ENCODE measurements at places on chromosomes 6 and 20. TPM values are rescaled to one million over a fixed set of nuclear protein-coding genes. Genes with fewer than 3 reads are reported as not detected.
A peak's percentile ranks its signal among the peaks of the same experiment; 100 is the strongest.

GRCh38 chr6:161200610-161201370, 73.1 kb downstream of the AGPAT4 start:
- peak; percentile 75 for DNase-seq

- no peak for DNase-seq
Observed at GRCh38 chr6:20447581-20448132, 46.0 kb downstream of the E2F3 start.

DNA sequence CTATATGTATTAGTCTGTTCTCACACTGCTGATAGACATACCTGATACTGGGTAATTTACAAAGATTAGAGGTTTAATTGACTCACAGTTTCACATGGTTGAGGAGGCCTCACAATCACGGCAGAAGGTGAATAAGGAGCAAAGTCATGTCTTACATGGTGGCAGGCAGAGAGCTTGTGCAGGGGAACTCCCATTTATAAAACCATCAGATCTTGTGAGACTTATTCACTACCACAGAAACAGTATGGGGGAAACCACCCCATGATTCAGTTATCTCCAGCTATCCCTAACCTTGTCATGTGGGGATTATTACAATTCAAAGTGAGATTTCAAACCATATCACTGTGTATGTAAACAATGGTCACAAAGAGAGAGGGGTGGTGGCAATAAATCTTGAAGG, 6.6 kb downstream of the CST8 start:
- DNase-seq, result no peak

RSPO3 gene
- not detected for total RNA-seq

LCA5 gene
- 2.2 TPM for total RNA-seq

DNA sequence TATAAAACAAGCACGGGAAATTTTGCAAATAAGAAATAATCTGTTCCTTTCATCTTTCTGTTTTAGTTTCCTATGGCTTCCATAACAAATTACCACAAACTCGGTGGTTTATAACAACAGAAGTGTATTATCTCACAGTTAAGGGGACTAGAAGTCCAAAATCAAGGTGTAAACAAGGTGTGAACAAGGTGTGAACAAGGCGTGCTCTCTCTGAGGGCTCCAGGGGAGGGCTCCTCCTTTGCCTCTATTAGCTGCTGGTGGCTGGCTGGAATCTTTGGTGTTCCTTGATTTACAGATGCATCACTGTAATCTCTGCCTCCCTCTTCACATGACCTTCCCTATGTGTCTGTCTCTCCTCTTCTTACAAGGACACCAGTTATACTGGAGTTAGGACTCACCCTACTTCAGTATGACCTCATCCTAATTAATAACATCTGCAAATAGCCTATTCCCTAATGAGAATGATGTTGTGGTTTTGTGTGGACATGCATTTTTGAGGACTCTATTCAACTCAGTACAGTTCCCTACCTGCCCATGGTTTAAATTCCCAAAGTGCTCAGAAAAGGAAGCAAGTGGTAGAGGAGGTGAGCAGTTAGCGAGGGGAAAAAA, 17.5 kb upstream of the BMP5 start:
- no peak for DNase-seq

GRCh38 chr6:168042426-168043192, 36.4 kb downstream of the FRMD1 start:
- DNase-seq, result no peak

DNA sequence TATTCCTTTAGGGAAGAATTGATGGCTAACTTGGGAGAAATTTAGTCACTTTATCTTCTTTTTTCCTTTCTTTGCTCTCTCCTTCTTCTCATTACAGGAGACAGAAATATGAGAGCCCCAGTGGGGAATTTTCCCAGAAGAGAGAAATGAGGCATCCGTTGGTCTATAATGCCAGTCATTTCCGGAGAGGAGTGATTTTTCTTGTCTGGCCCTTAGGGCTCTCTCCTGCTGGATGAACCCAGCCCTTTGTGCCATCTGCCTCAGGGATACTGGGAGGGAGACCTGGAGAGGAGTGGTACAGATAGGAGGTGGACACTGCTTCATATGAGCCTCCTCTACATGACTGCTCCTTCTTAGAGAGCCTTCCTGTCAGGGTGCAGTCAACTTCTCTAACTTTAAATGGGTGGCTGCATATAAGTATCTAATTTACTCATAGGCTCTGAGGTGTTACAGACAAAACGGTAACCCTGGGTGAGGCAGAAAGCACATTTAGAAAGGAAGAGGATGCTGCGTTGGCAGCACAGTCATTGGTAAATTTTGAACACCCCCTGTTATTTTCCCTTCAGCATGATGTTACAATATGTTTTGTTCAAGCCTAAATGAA, 21.9 kb downstream of the RIMS1 start:
- no peak for DNase-seq

GRCh38 chr6:127022302-127022701, 96.2 kb upstream of the RSPO3 start:
- no peak for DNase-seq

- DNase-seq, result no peak
Observed at GRCh38 chr6:15504040-15504495, 158.8 kb downstream of the DTNBP1 start.

DNA sequence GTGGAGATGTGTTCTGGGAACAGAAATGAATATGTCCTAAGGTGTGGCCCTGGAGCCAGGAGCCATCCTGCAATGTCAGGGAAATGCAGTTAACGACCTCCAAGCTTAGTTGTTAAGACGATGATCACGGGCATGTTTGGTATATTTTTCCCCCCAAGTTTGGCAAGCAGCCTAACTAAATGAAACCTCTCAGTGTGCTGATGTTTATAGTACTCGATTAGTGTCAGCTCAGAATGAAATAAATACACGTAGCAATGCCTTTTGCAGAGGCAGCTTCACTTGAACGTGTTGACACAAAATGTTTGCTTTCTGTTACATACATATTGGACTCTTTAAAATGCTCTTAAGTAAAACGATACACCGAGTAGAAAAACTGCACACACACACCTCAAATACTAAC, 76.2 kb upstream of the OLIG3 start:
- no peak for DNase-seq

GRCh38 chr6:7673063-7673536, 52.8 kb upstream of the BMP6 start:
- peak; percentile 64 for DNase-seq

- DNase-seq, result no peak
Observed at GRCh38 chr20:10646886-10647420, 26.8 kb downstream of the JAG1 start.

DNA sequence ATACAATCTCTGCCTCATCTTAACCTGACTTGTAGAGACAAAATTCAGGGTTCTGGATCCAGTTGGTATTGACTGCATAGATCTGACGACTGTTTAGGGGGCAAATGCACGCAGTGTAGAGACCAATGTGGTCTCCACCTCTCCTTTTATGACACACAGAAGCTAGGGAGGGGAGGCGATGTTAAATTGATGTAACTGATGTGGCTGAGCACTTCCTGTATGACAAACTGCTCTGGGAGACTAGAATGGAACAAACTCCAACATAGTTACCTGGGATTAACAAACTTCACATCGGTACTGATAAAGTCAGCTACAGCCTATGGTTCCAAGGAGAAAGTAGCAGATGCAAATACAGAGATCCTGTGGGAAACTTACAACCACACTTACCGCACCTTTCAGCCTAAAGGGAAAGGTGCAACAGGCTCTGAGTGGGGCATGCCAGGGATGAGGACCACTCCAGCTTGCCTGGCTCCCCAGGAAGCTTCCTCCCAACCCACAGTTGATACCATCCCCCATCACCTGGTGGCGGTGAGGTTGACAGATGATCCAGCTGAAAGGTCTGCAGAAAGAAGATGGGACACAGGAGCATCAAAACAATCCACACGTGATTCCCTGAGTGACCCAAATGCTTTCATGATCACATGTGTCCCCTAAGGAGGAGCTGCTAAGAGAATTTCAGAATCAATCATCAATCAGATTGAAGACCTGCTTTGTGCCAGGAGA, 60.6 kb upstream of the MRPS10 start:
- no peak for DNase-seq

GUCA1A gene
- total RNA-seq, result not detected

STMND1 gene
- not detected for total RNA-seq

CCN2 gene
- 0.40 TPM for total RNA-seq

DNA sequence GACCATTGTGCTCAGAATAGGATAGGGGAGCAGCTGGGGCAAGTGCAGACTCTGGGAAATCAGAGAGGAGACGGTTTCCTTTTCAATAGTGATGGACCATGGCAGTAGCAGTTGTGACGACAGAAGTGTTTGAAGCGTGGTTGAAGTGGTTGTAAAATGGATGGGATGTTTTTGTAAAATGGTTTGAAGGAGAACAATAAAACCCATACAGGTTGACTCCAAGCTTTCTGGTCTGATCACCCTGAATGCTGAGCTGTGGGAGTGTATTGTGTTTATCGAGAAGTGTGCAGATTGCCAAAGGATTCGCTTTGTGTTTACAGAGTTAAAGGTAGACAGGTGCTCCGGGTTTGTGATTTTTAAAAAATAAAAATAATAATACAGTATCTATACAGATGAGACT, 255.2 kb upstream of the SULF2 start:
- DNase-seq, result no peak

GPR6 gene
- not detected for total RNA-seq

DNA sequence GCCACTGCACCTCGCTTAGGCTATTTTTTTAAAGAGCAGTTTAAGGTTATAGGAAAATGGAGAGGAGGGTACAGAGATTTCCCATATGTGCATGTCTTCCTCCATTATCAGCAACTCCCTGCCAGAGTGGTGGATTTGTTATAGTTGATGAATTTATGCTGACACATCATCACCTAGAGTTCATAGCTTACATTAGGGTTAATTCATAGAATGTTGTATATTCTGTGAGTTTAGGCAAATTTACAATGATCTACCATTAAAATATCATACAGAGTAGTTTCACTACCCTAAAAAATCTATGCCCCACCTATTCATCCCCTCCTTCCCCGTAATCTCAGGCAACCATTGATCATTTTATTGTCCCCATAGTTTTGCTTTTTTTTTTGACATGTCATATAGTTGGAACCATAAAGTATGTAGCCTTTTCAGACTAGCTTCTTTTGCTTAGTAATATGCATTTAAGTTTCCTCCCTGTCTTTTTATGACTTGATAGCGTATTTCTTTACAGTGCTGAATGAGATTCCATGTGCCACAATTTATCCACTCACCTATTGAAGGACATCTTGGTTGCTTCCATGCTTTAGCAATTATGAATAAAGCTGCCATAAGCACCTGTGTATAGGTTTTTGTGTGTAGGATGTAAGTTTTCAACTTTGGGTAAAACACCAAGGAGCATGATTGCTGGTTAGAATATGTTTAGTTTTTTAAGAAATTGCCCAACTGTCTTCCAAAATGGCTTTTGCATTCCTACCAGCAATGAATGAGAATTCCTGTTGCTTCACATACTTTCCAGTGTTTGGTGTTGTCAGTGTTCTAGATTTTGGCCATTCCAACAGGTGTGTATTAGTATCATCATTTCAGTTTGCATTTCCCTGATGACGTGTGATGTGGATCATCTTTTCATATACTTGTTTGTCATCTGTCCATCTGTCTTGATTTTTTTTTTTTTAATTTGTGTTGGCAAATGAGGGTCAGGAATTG, 60.2 kb downstream of the NCOA3 start:
- no peak for DNase-seq

DNA sequence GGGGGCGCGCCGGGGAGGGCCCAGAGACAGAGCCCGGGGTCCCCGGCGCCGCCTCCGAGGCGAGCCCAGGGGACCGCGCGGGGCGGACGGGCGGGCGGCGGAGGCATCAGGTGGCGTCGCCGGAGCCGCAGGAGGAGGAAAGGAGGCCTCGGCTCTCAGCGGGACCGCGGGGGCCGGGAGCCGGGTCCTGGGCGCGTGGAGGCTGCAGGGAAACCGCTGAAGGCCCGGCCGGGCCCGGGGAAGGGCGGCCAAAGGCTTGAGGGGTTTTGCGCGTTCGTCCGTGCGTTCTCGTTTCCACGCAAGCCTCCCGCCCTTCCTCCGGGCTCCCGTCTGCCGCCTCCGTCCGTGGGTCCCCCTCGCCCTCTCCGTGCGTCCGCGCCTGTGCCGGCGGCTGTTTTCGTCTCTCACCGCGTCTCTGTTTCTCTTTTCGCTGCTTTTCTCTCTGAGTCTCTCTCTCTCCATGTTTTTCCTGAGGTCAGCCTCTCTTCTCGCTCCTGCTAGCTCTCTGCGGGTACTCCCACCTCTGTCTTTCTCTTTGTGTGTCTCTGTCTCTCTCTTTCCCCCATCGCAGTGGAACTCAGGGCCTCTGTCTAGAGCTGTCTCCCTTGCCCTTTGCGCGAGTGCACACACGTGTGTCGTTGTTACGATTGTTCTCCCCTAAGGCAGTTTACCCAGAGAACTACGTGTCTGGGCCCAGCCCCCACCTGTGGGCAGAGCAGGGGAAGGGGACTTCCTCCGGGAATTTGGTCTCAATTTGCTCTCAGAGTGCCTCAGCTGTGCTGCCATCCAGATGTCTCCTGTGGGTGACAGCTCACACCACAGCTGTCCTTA, 2.1 kb downstream of the IRF4 start:
- DNase-seq, result no peak

- no peak for DNase-seq
Observed at GRCh38 chr6:55518529-55519060, 60.4 kb downstream of the HMGCLL1 start.

DNA sequence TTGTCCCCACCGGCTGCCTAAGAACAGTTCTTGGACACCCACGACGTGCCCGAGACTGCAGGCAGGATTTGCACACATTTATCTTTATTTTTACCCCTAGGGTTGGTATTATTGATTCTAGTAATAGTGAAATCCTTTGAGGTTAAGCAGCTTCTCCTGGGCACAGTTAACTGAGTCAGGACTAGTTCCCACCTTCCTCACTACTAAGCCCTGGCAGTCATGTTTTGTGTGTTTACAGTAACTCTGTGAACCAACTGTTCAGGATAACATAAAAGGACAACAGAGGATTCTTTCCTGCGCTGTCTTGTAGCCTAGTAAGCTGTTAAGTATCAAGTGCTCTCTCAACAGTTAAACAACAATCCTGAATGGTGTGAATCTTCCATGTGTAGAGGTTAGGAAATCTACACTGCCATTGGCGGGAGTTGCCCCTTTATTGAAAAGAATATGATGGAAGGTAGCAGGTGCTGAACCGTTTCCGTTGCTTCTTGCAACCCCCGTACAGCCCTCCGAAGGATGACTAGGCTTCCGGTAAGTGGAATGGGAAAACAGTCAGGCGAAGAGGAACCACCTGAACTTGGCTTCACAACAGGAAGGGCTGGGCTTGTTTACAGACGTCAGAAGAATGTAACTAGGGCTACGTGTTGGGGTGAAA, 979 bp upstream of the SOD2 start:
- DNase-seq, result peak; percentile 65

SLC35A1 gene
- total RNA-seq, result 9.8 TPM

DNA sequence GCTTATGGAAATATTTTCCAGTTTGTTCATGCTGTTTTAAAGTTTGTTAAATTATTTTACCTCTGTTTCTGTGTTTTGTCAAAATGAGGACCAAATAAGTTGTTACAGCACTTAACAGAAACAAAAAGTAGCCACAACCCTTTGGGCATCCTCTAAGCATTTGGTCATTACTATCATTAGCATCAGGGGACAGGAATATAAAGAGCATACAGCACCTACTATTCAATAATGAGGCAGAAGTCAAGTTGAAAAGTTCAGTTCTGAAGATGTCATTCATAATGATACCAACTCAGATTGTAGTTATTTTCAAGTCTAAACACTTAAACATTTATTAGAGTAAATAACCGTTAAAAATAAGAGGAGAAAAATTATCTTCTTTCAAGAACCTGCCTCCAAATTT, 862.3 kb upstream of the FLRT3 start:
- no peak for DNase-seq

AKAP12 gene
- total RNA-seq, result 0.72 TPM

GRCh38 chr20:19073584-19074218, 138.7 kb upstream of the SLC24A3 start:
- DNase-seq, result peak; percentile 15

GRCh38 chr6:21151530-21151929, 442.0 kb upstream of the SOX4 start:
- no peak for DNase-seq
